ENCODE measurements at places on chromosomes 4 and X.

DNA sequence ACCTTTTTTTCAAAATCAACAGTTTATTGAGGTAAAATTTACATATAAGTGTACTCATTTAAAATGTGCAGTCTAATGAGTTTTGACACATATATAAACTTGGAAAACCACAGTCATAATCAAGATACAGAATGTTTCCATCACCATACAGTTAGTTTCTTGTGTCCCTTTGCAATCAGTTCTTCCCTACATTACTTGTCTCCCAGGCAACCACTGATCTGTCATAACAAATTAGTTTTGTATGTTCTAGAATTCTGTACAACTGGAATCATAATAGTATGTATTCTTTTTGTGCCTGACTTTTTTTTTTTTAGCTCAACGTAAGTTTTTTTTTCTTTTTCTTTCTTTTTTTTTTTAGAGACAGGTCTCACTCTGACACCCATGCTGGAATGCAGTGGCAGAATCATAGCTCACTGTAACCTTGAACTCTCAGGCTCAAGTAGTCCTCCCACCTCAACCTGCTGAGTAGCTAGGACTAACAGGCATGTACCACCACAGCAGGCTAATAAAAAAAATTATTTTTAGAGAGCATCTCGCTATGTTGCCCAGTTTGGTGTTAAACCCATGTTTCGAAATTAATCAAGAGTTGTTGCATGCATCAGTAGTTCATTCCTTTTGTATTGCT lies 26.9 kb downstream of the ARFIP1 start:
- no peak for DNase-seq

DNA sequence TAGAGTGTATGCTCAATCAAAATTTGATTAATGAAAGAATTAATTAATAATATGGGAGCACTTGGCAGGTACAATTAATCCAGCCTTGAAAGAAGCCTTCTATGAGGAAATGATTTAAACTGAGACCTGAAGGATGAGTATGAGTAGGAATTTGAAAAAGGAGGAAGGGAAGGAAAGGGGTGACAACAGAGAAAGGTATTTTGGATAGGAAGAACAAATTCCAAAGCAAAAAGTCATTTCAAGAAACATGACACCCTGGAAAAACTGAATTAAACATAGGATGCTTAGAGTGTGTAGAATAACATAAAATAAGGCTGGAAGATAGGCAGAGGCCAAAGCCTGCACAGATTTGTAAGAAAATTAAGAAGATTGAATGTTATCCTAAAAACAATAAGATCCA lies 29.6 kb downstream of the PHOX2B start:
- no peak for DNase-seq

DNA sequence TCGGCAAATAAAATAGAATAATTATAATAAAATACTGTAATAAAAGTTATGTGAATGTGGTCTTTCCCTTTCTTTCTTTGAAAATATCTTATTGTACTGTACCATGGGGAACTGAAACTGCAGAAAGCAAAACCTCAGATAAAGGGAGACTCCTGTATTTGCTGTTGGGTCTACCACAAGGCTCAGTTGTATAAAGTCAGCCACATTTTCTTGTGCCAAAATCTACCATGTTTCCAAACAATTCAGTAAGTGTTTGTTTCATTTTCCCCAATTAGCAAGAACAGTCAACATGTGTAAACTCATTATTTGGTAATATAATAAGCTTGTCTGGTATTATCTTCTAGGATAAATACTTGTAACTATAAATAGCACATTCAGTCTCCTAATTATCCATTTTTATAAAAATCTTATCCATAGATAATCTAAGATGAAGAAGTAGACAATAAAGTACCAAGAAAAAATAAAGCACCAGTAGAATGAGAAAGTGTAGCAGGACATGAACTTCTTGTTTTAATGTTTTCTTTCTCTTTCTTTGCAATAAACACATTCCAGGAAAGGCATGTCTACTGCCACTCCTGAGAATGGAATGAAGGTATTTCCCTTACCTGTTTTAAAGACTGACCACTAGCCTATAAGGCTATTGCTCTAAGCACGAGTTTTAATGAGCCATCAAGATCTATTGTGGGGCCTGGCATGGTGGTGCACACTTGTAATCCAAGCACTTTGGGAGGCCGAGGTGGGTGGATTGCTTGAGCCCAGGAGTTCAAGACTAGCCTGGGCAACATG lies 15.0 kb upstream of the OTUD4 start:
- no peak for DNase-seq

DNA sequence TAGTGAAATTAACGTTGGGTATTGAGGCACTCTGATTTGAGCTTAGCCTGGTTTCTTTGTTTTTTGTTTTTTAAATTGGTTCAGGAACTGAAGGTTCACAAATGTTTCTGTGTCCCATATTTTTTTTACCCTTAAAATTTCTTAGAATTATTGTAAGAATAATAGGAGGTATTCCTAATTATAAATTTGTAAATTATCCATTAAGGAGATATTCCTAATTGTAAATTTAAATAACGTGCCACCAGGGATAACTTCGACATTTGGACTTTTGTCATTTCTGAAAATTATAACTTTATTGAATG lies 1.2 kb downstream of the WWC2 start:
- no peak for DNase-seq

GRCh38 chr4:87559090-87559837 lies 30.1 kb upstream of the SPARCL1 start:
- peak; percentile 16 for DNase-seq

- DNase-seq: no peak
These were observed 25.5 kb upstream of the FAM9C start for GRCh38 chrX:13069771-13070416.

DNA sequence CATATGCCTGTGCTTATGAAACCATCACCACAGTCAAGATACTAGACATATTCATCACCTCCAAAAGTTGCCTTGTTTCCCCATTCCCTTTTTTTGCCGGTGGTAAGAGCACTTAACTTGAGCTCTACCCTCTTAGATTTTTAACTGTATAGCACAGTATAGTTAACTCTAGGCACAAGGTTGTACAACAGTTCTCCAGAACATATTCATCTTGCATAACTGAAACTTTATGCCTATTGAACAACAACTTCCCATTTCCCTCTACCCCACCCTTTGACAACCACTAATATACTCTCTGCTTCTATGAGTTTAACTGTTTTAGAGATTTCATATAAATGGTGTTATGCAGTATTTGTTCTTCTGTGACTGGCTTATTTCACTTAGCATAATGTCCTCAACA lies 119.3 kb downstream of the ASB9 start:
- no peak for DNase-seq

All from effector memory CD8-positive, alpha-beta T cell (primary cell).